ENCODE measurements at places on chromosomes 12 and 14. TPM values are rescaled to one million over a fixed set of nuclear protein-coding genes. Genes with fewer than 3 reads are reported as not detected.

IFNG-AS1 gene
- total RNA-seq, result 0.29 TPM

ACIN1 gene
- 64.8 TPM for total RNA-seq

CFAP251 gene
- total RNA-seq, result 3.2 TPM

COPZ1 gene
- total RNA-seq, result 102 TPM

SDS gene
- total RNA-seq, result 3.4 TPM

Measured in pancreas (tissue), 10 donors.